Stimulated activated CD8-positive, alpha-beta memory T cell treated with anti-CD3 and anti-CD28 coated beads, Interleukin-4, amount 100 ng/mL, for 1 hour (primary cell): ENCODE measurements at places on chromosomes 6 and 20.

DNA sequence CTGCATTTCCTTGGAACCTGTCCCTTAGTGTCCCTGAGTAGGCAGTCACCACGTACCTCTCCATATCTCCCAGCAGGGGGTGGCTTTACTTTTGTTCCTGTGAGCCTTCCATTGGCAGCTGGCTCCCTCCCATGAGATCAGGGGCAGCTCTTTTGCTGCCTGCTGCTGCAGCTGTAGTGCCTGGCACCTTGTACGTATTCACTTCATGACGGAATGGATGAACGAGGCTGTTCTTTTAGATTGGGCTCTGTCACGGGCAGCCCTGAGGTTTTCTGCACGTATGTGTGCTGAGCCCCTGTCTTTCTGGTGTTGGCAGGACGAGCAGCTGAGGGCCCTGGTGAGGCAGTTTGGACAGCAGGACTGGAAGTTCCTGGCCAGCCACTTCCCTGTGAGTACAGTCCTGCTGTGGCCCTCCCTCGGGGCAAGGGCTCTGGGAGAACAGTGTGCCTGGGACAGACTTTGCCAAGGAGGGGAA, 14.6 kb downstream of the MYBL2 start:
- no peak for DNase-seq

- DNase-seq: no peak
Observed at GRCh38 chr6:142605922-142606485, 304.2 kb downstream of the ADGRG6 start.

DNA sequence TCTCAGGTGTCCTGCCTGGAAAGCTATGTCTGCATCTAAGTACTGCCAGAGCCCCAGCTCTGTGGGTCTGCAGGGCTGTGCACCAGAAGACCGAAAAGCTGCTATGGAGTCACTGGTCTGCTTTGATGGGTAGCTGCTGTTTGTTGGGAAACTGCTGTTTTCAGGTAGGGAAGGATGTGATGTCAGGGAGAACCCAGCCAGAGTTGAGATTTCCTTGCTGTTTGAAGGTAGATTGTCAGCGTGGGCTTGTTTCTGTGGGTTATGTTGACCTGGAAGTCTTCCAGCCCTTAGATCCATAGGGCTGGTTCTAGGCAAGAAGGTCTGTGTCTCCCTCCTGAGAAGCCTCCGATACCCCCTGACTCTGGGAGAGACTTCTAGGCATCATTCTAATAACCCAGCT, 12.2 kb upstream of the SHLD1 start:
- no peak for DNase-seq

DNA sequence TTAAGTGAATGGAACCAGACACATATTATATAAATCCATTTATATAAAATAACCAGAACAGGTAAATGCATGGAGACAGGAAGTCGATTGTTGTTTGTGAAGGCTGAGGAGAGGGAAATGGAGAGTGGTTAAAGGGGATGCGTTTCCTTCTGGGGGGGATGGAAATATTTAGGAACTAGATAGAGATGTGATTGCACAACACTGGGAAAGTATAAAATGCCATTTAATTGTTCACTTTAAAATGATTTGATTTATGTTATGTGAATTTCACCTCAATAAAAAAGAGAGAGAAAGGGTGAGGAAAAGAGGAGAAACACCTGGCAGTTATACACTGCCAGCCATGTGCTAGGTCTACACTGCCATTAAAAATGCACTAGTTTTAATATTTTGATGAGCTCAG, 312.6 kb downstream of the CD83 start:
- no peak for DNase-seq

- DNase-seq: no peak
Observed at GRCh38 chr20:51310216-51310615, 232.3 kb downstream of the NFATC2 start.

DNA sequence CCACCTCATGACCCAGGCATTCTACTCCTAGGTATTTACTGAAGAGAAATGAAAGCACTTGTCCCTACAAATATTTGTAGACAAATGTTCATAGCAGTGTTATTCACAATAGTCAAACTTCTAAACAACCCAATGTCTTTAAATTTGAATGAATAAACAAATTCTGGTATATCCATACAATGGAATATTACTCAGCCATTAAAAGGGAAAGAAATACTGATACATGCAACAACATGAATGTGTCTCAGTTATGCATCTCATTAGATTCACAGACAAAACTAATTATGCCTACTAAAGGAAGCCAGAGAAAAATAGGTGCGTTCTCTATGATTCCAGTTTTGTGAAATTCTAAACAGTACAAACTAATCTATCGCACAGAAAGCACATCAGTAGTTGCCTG, 30.7 kb downstream of the MDFI start:
- DNase-seq: no peak

GRCh38 chr6:131638013-131638412, 911 bp downstream of the ENPP3 start:
- no peak for DNase-seq

- DNase-seq: no peak
Observed at GRCh38 chr6:157283900-157284737, 39.2 kb downstream of the TMEM242 start.

- no peak for DNase-seq
Observed at GRCh38 chr20:50901301-50901700, 29.9 kb downstream of the ADNP start.

- DNase-seq: no peak
Observed at GRCh38 chr6:36713846-36714245, 16.2 kb downstream of the RAB44 start.
